ENCODE measurements at places on chromosomes 5 and 9.

GRCh38 chr9:128406848-128407391 is 13.7 kb upstream of the CERCAM start:
- no peak for DNase-seq

DNA sequence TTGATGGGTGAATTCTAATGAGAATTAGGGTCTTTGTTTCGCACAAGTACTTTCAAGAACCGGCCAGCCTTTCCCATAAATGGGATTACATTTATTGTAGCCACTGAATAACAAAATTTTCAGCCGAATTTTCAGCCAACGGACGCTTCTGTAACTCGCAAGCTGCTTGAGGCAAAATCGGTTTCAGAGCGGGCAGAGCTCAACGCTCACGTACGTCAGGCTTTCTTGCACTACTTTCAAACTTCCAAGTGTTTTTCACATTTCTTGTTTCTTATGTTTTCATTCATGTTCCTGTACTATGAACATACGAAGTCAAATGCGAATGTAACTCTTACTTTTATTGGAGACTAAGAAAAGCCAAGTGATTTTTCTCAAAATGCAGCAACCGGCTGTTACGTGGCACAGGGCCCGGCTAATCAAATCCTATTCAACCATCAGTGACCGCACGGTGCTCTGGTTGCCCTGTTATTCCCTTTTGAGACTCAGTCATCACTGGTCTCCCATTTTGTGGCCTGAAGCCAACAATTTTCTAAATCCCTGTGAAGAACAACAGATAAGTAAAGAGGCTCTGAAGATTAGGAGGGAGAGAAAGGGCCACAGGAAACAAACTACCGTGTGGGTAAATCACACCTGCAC is 68.5 kb downstream of the SLC28A3 start:
- DNase-seq, result no peak

GRCh38 chr5:133899506-133899905 is 68.9 kb downstream of the C5orf15 start:
- no peak for DNase-seq

- DNase-seq, result no peak
Measured at GRCh38 chr9:15453956-15454355, 31.3 kb downstream of the SNAPC3 start.

DNA sequence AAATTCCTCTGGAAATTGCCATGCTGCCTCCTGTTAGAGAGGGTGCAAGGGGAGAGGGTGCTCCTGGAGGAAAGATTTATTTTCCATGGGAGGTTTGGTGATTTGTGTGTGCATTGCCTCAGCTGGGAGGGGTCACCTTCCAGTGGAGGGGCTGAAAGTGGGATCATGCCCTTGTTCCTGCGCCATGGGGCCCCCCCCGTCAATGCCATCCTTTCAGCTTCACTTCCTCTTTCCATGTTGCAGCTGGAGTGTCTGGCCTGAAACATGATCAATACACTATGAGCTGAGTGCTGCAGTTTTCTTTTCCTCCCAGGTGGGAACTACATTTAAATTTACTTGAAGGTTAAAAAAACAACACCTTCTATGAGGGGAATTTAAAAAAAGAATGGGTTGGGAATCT is 176.8 kb downstream of the MELK start:
- no peak for DNase-seq

- DNase-seq, result no peak
Measured at GRCh38 chr9:128969491-128969890, 22.0 kb downstream of the NUP188 start.

DNA sequence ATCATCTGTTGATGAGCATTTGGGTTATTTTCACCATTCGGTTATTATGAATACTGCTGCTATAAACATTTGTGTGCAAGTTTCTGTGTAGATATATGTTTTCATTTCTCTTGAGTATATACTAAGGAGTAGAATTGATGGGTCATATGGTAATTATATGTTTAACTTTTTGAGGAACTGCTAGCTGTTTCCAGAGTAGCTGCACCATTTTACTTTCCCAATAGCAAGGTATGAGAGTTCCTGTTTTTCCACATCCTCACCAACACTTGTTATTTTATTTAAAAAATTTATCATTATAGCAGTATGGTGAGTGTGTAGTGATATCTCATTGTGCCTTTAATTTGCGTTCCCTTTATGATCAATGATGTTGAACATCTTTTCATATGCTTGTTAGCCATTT is 29.2 kb downstream of the CD14 start:
- no peak for DNase-seq

- DNase-seq, result no peak
Measured at GRCh38 chr9:107933516-107933915, 443.9 kb upstream of the KLF4 start.

DNA sequence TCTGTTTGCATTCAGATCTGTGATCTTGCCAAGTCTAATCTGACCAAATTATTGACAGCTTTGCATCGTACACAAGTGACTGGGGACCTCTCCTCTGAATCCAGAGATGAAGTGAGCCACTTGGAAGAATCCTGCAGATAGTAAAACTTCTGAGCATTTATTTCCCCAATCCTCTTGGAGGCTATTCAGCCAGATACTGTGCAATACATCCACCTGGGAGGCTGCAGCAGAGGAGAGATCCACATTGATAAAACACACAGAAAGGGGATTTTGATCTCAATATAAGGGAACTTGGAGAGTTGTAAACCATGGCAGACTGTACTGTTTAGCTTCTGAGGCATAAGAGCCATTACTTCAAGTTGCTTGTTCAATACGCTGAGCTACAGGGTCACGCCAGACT is 654.6 kb downstream of the MTRR start:
- DNase-seq, result no peak

- DNase-seq, result no peak
Measured at GRCh38 chr9:83281306-83282255, 218.6 kb upstream of the RASEF start.

DNA sequence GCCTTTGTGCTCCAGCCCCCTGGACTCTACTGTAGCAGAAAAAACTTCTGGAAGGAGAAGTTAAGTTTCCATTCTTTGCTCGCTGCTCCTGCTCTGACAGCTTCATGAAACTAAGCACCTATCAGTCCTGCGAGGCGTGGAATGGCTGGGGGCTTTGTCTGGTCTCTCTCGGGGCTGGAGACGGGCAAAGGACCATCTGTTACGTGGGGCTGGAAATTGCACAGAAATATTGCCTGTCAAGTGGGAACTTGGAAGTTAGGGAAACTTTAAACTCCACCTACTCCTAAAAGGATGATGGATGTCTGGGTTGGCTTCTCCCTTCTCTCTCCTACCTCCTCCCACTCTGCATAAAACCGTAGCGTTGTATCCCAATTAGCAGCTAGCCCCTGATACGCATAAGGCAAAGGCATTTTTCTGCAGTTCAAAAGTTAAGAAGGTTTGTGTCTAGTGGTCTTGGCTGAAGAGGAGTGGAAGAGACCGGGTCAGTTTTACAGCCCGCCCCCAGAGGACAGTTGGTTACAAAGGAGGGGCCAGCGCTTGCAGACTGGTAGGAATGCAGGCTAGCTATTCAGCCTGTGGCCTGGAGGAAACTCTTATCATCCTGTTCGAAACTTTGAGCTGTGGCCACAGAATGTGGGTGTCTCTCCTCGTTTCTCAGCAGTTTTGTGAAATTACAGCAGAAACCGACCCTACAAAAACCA is 1.3 kb downstream of the FBXL7 start:
- peak; percentile 60 for DNase-seq

DNA sequence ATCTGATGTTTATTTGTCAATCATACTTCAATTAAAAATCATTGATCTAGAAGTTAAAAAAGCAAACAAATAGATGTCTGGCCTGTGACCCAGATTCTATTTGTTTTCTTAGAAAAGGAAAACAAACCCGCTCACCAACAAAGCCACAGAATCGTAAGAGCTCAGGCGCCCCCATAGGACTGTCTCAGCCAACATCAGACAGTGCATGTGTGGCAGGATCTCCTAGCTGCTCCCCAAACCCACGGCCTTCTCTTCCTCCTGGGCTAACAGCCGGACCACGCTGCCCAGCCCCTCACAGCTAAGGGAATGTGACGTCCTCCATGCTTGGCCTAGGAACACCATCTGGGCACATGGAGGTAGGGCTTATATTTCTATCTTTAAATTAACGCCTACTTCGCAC is 19.4 kb downstream of the OR2Y1 start:
- no peak for DNase-seq

DNA sequence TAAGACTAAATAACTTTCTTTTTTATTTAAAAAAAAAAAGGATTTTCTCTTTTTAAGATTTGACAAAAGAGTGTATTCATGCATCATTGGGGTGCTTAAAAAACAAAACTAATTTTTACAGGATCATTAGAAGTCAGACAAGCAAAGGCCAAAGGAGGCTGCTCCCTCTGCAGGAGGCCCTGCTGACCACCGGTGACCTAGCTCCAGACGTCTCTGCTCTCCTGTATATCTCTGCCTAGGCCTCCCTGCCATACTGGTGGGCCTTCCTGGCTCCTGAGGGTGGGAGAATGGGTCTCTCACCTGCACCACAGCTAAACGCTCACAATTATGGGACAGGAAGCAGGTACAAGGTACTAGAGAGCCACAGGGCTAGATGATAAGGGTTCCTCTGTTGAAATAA is 36.6 kb downstream of the CSF2 start:
- DNase-seq, result no peak

- DNase-seq, result no peak
Measured at GRCh38 chr5:148765061-148765460, 61.4 kb upstream of the ADRB2 start.

DNA sequence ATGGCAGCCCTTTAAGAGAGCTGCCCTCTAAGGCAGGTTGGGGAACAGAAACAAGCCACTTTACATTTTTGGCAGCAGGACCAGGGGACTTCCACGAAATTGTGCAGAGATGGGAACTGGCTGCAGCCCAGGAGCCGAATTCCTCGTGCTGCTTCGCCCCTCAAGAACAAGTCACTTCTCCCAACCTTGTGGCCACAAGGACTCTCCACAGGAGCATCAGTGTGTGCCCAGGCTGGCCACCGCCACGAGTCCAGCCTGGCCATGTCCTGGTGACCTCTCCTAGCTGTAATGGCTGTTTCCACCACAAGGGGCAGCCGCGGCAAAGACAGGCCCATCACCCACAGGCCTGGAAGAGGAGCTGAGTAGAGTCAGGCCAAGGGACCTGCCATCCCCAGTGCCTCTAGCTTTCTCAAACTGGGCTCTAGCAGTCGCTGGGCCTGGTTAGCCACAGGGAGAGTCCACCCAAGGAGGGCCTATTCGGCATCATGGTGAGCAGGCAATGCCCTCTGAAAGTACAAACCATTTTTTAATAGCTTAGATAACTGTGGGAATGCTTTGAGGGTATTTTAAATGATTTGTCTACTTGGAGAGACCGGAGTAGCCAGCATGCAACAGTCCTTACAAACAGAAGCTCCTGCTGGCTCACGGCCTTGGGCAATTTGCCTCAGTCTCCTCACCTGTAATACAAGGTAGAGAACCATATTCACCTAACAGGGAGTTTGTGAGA is 129.0 kb downstream of the COL23A1 start:
- DNase-seq, result peak; percentile 88

- DNase-seq, result no peak
Measured at GRCh38 chr5:132979367-132979940, 16.0 kb upstream of the AFF4 start.

DNA sequence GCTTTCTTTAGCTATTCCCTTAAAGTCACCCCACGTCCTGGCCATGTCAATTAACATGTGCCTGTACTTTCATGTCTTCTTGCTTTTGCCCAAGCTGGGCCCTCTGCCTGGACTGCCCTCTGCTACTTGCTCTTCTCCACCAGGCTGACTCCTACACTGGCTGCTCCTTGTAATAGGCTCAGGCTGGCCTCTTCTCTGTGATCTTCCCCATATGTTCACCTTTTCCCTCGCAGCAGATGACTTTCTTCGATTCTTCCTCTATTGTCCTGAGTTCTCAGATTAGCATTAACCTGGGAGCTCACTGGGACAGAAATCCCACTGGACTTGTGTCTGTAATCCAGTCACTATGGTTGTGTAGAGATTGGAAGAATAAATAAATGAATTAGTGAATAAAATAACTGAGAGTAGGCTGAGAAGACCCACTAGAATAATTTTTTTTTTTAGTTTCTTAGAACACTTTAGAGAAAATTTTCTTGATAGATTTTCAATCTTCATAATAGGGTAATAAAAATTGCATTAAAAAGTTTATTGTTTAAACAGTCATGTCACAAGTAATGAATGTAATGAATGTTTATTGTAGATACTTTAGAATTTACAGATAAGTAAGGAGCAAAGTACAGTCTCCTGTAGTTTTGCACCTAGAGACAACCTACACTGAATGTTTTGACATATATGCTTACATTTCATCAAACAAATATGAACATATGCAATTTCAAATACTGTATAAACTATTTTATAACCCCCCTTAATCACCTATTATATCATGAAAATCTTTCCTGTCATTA is 47.4 kb upstream of the TNFSF15 start:
- DNase-seq, result no peak

GRCh38 chr9:71001780-71002386 is 119.5 kb downstream of the TRPM3 start:
- no peak for DNase-seq

GRCh38 chr5:108432024-108432423 is 50.1 kb upstream of the FBXL17 start:
- DNase-seq, result no peak

DNA sequence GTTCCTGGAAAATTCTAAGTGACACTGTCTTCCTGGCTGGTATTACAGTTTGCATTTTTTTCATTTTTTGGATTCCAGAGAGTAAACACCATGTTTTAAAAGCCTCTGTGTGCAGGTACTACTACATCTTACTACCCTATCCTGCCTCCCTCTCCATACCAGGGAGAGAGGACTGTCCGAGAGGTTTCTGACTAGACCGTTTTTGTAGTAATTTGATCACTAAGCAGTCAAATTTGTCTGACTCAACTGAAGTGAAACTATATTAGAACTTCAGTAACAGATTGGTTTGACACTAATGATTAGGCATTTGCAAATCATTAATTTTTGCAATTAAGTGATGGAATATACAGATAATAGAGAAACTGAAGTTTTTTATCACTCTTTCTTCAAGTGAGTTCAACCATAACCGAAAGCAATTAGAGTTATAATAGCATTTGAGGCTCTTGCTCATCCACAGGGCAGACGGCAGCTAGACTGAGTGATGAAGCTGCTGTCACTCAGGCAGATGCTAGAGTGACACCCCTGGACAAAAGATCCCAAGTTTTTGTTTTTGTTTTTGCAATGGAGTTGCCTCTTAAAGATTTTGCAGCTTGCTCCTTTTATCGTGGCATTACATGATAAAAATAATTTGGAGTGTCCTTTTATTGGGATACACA is 44.3 kb downstream of the SMARCA2 start:
- no peak for DNase-seq

GRCh38 chr9:130664251-130665028 is at the start of gene PRDM12:
Gene PRDM12 (plus strand): TSS chr9:130664594. CDS start chr9:130664654, 60 bp downstream.
- no peak for DNase-seq

GRCh38 chr5:10451137-10451824 is 9.6 kb downstream of the ROPN1L start:
- DNase-seq, result no peak

GRCh38 chr9:113446323-113446740 is 17.2 kb upstream of the RGS3 start:
- DNase-seq, result no peak

DNA sequence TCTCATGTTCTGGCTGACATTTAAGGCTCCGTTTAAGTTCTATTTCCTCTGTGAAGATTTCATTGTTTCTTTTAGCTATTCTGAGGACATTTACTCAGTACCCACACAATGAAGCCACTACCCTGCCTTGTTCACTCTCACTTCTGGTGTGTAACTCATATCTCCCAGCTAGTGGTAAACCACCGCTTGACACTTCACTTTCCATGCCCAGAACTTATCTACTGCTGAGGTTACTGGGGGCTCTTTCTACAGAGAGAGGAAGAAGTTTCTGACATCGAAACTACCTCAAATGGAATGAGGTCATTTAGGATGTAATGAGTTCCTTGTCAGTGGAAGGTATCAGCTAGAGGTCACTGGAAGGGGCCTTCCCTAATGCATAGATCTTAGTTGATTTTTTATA is 501.5 kb downstream of the DMAC1 start:
- no peak for DNase-seq

- DNase-seq, result no peak
Measured at GRCh38 chr9:11149065-11149464, 536.3 kb upstream of the PTPRD start.
